ENCODE measurements at places on chromosomes 3 and 15.
A peak's percentile ranks its signal among the peaks of the same experiment; 100 is the strongest.

- DNase-seq, result no peak
Measured at GRCh38 chr3:181998828-181999227, 287.1 kb downstream of the SOX2 start.

DNA sequence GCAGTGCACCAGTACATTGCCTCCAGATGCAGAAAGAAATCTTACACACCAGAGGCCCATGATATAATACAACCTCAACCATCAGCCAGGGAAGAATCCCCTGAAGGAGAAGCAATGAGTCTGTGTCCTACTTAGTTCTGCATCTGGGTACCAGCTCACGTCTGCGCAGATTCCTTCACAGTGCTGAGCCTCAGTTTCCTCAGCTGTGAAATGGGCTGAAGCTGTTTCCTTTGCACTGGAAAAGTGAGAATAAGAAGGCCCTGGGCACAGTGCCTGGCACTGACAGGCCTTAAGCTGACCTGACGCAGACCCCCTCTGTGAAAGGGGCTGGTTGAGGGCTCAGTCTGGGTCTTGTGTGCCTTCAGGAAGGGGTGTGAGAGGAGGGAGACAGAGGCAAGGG is 20.7 kb downstream of the ATP2B2 start:
- DNase-seq, result no peak

- no peak for DNase-seq
Measured at GRCh38 chr3:3080309-3080708, 29.9 kb downstream of the IL5RA start.

DNA sequence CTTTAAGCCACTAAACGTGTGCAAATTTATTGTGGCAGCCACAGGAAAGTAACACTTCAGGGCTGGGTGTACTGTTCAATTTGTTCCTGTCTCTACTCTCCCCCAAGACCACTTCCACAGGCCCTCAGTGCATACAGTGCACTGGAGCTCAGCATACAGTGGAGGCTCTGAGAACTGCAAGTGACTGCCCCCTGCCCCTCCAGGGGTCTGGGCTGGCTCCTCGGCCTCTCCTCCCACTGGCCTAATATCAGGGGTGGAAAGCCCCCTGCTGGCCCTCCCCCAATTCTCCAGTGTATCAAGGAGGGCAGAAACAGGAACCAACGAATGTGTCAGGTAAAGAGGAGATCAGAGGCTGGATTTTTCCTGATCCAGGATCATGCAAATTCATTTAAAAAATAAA is 19.9 kb upstream of the HEG1 start:
- no peak for DNase-seq

GRCh38 chr3:32952369-32953077 is 1.1 kb downstream of the CCR4 start:
- no peak for DNase-seq

DNA sequence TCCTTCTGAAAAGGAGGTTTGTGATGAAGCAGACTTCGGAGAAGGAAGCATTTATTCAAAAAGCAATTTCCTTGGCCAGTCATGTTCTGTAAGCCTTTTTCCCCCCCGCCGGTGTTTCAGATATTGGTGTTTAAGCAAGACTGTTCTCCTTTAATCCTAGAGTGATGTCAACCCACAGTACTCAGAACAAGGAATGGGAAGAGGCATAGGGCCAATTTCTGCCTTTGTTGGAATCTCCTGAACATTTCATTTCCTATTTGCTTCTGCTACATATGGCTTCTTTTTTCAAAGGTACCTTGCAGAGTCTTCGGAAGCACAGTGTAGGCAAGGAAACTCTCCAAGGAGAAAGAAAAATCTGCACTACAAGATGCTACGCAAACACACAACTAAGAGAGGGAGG is 713.1 kb upstream of the CFAP20DC start:
- no peak for DNase-seq

DNA sequence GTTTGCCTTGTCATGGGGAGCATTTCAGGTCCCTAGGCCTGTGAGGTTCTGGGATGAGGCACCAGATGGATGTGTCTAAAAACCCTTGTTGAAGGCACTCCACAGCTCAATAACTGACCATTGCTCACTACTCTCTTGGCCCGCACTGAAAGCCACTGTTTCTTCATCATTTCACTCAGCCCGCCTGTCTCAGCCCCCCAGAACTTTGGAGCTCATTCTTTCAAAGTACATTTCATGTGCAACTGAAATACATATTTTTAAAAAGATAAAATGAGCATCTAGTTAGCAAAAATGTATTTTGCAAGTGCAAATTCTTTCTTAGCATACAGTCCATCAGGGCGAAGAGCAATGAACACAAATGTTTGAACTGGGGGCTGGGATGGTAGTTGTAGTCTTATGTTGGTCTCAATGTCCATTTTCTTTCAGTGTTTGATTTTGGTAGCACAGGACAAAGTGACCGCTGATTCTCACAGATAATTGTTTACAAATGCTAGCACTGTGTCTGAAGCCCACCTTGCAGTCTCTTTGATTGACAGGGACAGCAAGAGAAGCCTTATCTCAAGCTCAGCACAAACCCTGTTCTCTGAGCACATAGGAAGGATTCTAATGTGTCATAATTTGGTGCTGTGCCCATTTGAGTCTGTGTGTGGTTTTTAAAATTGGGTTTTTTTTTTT is 19.6 kb downstream of the HEMK1 start:
- DNase-seq, result no peak

GRCh38 chr15:75090388-75090734 is 67.0 kb downstream of the PPCDC start:
- DNase-seq, result no peak

- DNase-seq, result no peak
Measured at GRCh38 chr3:195453236-195453635, 10.4 kb upstream of the ACAP2 start.

DNA sequence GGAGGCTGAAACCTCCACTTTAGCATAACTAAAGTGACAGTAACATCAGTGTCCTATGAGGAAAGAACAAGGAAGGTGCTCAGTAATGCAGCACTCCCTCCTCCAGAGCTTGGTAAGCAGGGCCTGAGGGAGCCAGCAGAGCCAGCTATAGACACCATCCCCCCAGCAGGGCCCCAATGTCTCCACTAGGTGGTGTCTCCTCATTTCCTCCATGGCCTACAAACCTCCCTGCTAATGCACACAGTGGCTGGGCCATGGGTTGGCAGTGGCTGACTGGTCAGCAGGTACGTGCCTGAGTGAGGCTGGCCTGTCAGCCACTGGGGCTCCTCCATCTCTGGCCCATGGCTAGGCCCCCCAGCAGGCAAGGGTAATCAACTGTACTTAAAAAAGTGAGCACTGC is 13.6 kb downstream of the MRPS25 start:
- no peak for DNase-seq

DNA sequence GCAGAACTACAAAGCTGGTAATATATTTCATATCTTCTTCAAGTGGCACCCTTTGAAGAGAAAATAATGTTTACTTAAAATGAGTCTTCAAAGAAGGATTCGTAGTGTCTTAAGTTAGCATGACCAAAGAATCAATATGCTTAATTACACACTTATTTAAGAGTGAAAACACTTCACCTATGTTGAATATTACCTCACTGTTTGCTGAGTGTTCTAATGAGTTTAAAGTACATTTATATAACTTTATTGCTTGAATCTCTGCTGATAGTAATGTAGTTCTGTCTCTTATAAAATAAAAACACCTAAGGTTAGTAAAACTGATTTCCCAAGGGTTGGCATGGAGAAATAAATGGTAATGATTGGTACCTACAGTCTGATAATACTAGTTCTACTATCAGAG is 143.3 kb upstream of the SLC2A2 start:
- no peak for DNase-seq

- no peak for DNase-seq
Measured at GRCh38 chr15:93617443-93617842, 528.4 kb upstream of the RGMA start.

GRCh38 chr3:38116471-38117162 is 20.3 kb downstream of the ACAA1 start:
- DNase-seq, result no peak

DNA sequence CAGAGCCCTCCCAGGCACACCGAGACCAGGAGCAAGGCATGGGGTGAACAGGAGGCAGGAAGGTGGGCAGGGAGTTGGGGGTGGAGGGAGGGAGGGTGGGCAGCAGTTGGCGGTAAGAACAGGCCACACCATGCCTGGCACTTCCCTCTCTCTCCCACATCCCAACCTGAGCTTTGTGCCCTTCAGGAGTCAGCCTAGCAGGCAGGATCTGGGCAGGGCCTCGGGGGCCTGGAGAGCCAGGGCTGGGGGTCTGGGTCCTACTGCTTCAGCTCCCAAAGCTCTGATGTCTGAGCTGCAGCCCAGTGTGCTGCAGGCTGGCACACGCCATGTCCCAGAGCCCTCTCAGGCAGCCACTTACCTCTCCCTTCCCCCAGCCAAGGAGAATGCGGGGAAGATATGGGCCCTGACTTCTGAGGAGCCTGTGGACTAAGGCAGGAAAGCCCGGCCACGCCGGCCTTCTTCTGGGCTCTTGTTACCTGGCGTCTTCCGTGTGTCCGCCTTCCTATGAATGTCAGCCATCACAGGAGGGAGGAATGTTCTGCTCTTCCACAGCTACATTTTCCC is 2.9 kb upstream of the MYL3 start:
- DNase-seq, result no peak

- no peak for DNase-seq
Measured at GRCh38 chr3:172617013-172617706, 93.7 kb downstream of the NCEH1 start.

DNA sequence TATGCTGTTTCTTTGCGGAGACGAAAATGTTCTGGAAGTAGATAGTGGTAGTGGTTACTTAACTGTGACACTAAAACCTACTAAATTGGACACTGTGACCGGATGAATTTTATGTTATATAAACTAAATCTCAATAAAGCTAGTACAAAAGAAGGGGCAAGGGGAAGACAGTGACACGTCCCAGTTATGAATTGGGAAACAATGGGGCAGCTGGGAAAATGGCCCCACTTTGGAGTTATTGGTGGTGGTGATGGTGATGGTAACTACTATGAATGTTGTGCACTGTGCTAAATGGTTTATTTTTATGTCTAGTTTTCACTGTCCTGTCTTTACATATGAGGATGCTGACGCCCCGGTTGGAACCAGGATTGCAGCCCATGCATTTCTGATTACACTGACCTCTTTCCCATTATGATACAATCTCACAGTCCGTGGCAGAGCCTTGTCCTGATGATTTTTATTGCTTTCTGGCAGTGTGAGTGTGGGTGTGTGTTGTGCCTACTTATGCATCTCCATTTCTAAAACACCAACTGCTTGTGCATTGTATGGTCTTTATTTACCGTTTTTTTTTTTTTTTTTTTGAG is 192.0 kb downstream of the FNDC3B start:
- DNase-seq, result no peak

GRCh38 chr3:117128133-117128532 is 418.6 kb downstream of the TUSC7 start:
- DNase-seq, result no peak

- peak; percentile 78 for DNase-seq
Measured at GRCh38 chr15:63487076-63487757, 17.2 kb upstream of the USP3 start.

DNA sequence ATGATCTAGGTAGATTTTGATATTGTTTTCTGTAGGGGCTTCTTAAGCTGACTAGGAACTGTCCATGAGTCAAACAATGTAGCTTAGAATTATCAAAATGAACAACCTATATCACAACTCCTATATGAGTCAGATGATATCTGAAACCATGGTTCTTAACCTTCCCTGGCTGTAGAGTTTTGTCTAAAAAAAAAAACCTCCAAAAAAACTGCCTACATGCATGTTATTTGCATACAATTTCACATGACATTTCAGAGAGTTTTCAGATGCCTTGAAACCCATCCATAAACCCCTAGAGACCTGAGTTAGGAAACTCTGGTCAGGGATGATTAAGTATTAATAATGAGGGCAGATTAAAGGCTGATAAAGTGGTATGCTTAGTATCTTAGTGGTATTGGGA is 157.0 kb downstream of the CHST2 start:
- no peak for DNase-seq

DNA sequence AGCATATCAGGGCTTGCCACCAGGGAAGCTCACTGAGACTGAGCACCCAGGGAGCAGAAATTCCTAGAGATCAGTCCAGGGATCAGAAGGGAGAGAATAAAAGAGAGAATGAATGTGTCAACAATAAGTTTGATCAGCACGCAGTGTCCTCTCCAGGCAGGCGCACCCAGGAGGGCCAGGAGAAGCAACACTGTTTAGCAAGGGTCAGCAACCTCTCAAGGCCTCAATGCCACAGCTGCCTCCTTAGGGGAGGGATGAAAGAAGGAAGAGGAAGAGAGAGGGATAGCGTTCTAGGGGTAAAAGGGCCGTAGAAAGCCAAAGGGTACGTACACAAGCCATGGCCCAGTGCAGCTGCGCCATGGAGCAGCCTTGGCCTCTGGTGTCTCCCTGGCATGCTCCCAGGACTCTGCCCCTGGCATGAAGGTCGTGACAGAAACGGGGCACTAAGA is 399.8 kb downstream of the SHQ1 start:
- DNase-seq, result no peak

DNA sequence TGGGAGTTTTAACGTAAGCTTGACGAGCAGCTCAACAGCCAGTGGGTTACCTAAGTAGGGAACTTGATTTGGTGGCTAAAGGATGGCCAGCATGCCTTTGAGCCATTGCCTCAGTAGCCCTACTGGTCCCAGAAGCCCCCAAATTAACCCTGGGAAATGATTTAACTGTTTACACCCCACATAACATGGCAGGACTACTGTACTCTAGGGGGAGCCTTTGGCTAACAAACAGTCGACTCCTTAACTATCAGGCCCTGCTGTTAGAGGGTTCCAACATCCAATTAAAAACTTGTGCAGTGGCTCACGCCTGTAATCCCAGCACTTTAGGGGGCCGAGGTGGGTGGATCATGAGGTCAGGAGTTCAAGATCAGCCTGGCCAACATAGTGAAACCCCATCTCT is 9.4 kb upstream of the SMCO1 start:
- no peak for DNase-seq

DNA sequence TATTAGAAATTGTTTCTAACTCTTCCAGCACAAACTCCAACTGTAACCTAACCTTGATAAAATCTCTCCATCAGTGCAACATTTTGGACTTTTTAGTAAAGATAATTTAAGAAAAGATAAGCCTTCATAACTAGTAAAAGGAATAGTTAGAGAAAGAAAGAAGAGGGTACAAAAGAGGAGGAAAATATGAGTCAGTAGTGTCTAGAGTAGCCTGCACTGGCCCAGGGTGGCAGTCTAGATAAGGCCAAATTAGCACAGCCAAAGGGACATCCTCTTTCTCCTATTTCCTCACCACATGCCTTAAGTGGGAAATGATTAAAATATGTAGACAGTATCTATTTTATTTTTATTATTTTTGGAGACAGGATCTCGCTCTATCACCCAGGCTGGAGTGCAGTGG is 3.7 kb downstream of the PROS1 start:
- no peak for DNase-seq

GRCh38 chr3:29694783-29695182 is 413.9 kb downstream of the RBMS3 start:
- no peak for DNase-seq

Data from NK-92 treated with Interleukin-12 subunit alpha and Interleukin-12 subunit beta, amount 100 ng/mL, for 24 hours (cell line).